ENCODE measurements at places on chromosomes 3 and 15. TPM values are rescaled to one million over a fixed set of nuclear protein-coding genes. Genes with fewer than 3 reads are reported as not detected.

DNA sequence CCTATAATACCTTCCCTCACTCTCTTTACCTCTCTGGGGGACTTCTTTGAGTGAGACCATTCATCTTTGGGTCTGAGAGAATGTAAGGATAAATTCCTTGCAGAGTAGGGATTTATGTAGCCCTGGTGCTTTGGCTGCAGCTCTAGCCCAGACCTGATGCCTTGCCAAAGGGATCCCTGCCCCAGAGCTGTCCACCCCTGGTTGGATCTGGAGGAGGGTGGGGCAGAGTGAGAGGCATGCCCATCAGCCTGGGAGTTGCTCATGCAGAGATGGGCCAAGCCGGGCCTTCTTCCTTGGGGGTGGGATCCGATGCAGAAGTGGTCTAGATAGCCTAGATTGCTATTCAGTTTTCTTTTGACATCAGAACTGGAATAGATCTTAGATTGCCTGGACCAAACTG is 31.5 kb downstream of the RTP1 start:
- no peak for DNase-seq
- no peak overlapping the region for H3K4me3 ChIP-seq
- no peak overlapping the region for H3K27ac ChIP-seq
- no peaks in the 10 kb centered on the region for H3K4me1 ChIP-seq
- peaks cover 4% of the 10 kb centered on the region for H3K27me3 ChIP-seq

DNA sequence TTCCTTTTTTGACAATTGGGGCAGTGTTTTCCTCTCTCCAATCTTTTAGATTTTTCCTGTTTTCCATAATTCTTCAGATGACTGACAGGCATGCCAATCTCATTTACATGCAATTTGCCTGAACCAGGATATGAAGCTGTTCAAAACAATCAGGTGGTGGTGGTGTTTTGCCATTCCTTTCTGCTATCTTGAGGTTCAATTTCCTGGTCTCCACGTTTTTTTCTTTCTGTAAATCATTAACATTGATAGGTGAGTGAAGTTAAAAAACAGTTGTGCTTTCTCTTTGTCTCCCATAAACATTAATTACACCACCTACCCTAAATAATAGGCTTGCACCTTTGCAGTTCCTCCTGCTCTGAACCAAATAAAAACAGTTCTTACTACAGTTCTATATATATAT is 49.1 kb downstream of the C2CD4A start:
- H3K4me1 ChIP-seq, result peaks cover 24% of the 10 kb centered on the region
- no peaks in the 10 kb centered on the region for H3K36me3 ChIP-seq
- DNase-seq, result no peak

DNA sequence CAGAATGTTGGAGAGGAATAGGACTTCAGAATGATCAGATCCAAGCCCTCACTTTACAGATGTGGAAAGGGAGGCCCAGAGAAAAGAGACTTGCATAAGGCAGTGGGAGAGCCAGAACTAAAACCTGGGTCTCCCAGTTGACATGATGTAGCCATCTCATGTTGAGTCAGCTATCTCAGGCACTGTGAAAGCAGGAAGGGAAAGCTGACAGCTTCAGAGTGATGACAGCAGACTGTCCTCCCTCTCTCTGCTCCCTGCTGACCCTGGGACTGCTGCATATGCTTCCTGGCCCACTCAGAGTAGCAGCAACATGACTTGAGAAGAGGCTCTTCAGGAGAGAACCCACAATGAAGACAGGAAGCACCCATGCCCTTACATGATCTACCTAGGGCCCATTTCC is 14.7 kb downstream of the FHIT start:
- no peak overlapping the region for H3K27ac ChIP-seq
- no peak for DNase-seq
- no peak overlapping the region for H3K4me3 ChIP-seq
- no peaks in the 10 kb centered on the region for H3K36me3 ChIP-seq
- H3K4me1 ChIP-seq, result no peaks in the 10 kb centered on the region

GRCh38 chr15:67835297-67836133 is 4.3 kb downstream of the RNU6-1 start:
- no peaks in the 10 kb centered on the region for H3K36me3 ChIP-seq
- peak overlapping the region; percentile 51 for H3K4me3 ChIP-seq
- peaks cover 45% of the 10 kb centered on the region for H3K27me3 ChIP-seq
- peaks cover 51% of the 10 kb centered on the region for H3K4me1 ChIP-seq
- DNase-seq, result no peak

DNA sequence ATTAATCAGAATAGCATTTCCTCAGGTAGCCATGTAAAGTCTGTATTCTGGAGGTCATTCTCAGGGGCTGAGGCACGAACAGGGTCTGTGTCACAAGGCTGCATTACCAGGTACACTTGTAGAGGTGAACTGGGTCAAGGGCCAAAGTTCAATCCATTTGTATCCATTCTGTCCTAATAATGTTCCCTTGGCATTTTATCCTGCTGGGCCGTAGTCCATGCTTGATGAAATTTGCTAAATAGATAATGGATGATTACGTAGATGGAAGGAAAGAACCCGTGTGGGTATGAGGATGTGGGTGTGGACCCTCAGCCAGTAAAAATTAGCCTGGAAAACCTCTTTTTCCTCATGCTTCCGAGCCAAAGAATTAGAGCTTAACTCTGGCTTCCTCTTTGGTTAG is 785.9 kb downstream of the GRM7 start:
- H3K36me3 ChIP-seq, result no peaks in the 10 kb centered on the region
- DNase-seq, result no peak
- H3K4me3 ChIP-seq, result no peak overlapping the region
- no peak overlapping the region for H3K27ac ChIP-seq

DNA sequence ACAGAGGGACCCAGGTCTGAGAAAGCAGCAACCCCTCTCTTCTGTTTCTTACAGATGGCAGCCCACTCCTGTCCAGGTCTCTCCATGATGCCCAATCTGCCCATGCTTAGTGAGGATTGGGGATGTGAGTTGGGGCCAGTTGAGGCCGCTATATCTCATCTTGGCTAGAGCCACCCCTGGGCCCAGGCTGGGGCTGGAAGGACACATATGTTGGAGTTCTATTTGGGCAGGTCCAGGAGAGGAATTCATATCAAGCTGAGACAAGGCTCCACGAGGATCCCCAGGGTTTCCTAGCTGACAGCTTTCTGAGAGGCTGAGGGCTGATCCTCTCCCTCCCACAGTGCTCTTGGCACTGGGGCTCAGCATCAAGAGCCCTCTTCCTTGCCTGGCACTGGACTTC is 11.4 kb downstream of the TGM5 start:
- no peak overlapping the region for H3K4me3 ChIP-seq
- H3K27ac ChIP-seq, result no peak overlapping the region
- H3K27me3 ChIP-seq, result no peaks in the 10 kb centered on the region

- no peaks in the 10 kb centered on the region for H3K27me3 ChIP-seq
- H3K27ac ChIP-seq, result no peak overlapping the region
- no peak for DNase-seq
- no peaks in the 10 kb centered on the region for H3K36me3 ChIP-seq
Observed at GRCh38 chr3:142981108-142981507, 17.6 kb upstream of the PAQR9 start.

Gene FAM43A
- polyA plus RNA-seq, result 6.0 TPM

Gene CD200R1
- 27.6 TPM for polyA plus RNA-seq

Gene CCNB2
- polyA plus RNA-seq, result not detected

Gene MB21D2
- 17.1 TPM for polyA plus RNA-seq

Measured in CD4-positive, alpha-beta memory T cell (primary cell).